ENCODE measurements at places on chromosomes 3 and 15.

GRCh38 chr15:43420435-43420834 is 49.5 kb downstream of the TUBGCP4 start:
- no peak for DNase-seq

- no peak for DNase-seq
Observed at GRCh38 chr3:69143612-69144011, 21.2 kb upstream of the LMOD3 start.

GRCh38 chr3:127214975-127215374 is 22.0 kb downstream of the PRR23E start:
- no peak for DNase-seq

DNA sequence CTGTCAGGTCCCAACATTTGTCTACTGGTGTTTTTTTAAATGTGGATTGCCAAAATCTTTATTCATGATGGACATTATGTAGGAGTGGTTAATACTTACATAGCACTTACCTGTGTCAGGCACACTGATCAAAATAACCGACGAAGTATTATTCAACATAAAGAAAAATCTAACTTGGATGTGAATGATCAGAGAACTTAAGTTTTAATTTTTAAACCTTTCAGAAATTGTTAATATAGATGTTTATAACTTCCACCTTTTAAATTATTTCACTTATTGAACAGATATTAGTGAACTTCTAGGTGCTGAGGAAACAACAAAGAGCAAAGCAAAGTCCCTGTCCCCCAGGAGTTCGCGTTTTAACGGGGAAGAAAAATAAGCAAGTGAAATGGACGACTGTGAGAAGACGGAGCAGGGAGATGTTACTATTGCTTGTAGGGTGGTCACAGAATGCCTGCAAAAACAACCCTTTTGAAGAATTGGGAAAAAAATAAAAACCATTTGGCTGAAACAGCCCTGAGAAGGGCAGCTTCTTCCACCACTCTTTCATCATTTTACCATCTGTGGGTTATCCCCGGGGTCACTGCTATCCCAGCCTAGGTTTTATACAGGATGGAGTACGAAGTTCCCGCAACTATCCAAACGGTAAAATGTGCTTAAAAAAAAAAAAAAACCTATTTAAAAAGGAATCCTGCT is 915 bp upstream of the APH1B start:
- DNase-seq: no peak

GRCh38 chr3:37251993-37252392 is 77.6 kb upstream of the LRRFIP2 start:
- DNase-seq: no peak

GRCh38 chr3:15204005-15204404 is 2.0 kb upstream of the CAPN7 start:
- DNase-seq: no peak

DNA sequence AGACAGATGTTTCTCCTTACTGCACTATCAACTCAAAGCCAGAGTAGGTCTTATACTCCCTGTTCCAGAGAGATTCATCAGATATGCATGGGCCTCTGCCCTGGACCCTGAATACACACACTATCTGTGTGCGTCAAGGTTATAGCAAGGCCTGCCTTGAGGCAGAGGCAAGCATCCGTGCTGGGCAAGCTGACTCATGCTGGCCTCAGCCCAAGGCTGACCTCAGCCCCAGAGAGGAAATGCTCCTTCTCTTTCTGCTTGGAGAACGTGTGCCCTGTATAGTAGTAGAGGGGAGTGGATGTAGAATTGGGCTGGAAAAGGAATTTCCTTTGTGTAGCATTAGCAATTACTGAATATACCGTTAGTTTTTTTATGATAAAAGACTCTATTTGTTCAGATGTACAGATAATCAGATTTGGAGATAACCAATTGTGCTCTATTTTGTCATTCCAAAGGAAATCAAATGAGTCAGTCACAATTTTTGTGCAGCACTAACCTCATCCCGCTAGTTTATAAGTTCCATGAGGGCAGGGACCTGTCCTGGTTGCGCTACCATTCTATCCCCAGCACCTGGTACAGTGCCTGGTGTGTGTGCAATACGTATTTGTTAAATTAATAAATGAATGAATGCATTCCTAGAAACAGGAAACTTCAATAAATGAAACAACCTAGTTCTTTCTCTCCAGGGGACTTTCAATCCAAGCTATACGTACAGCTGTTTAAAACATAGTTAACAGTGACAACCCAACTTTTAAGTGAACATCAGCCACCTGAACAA is 13.3 kb upstream of the PAQR9 start:
- no peak for DNase-seq

GRCh38 chr3:185733980-185734724 is 90.7 kb downstream of the IGF2BP2 start:
- no peak for DNase-seq

GRCh38 chr3:120440001-120440703 is 10.6 kb downstream of the FSTL1 start:
- DNase-seq: no peak

DNA sequence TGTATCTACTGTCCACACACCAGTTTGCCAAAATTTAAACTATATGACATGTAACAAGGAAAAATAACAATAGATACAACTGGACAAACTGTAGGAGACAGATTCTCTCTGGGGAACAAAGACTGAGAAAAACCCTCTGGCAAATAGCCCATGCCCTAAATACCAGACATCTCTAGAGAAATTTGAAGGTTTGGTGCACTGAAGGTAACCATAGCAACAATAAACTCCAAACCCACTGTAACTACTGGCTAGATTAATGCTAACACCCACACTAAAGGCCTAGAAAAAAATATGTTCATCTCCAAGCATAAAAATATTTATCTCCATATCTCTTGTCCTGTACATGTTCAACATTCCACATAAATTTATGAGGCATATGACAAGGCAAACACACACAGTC is 267.1 kb downstream of the STXBP5L start:
- no peak for DNase-seq

DNA sequence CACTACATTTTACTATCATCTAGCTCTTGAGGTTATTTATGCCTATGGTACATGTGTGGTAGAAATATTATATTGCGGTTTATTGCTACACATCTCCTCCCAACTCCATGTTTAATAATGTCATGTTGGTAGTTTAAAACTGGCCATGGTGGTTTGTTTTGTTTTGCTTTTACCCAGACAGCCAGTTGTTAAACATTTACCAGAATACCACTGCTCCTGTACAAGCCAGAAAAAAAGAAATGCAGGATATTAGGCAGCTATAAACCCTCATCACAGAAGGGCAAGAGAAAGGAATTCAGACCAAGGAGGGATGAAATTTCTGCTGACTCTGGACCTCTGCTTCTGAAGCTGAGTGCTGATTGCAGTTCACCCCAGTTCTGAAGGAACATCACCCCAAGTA is 451.8 kb upstream of the IL12A start:
- no peak for DNase-seq

DNA sequence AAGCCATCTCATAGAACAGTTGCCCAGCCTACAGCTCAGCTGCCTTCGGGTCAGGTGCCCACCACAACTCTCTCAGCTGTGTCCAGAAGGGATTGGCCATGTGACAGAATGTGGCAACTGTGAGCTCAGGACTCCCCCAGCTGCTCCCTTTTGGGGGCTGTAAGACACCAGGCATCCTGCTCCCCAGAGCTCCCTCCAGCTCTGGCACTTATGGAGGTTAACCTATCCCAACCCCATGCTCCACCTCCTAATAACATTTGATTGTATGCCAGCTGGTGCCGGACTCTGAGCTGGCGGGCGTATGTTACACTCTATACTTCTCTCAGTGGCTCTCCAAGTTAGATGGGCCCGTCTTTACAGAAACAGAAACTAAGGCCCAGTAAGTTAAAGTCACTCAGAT is 222.8 kb downstream of the FAM43A start:
- no peak for DNase-seq

- no peak for DNase-seq
Observed at GRCh38 chr15:67928666-67929065, 88.8 kb upstream of the RNU6-1 start.

GRCh38 chr3:23751212-23751723 is 54.5 kb upstream of the UBE2E1 start:
- DNase-seq: no peak

Data from SIG-M5 (cell line).